ENCODE measurements at places on chromosomes 3 and 15.

DNA sequence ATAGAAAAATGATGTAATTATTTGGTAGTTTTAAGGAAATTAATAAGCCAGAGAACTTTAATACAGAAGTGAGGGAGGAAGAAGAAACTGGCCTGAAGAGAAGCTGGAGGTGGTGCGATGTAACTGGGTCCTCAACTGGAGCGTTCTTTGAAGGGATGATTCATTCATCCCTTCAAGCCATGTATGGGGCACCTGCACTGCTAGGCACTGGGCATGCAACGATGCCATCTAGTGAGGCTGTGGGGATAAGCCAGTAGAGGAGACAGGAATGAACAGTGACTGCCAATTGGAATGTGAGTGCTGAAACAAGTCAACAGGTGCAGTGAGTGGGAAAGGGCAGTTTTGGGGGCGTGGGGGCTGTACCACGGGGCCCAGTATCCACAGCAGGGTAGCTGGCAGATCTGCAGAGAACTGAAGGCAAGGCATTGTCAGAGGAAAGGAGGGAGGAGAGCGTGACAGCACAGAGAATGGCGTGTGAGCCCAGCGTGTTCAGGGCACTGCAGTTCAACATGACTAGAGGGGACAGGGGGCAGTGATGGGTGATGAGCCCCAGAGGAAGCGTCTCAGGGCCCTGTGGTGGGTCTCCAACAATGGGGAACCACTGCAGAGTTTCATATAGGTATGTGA is 3.8 kb upstream of the KIF23 start:
- DNase-seq = peak; percentile 40

GRCh38 chr3:13535905-13536304 is 13.0 kb upstream of the FBLN2 start:
- no peak for DNase-seq

DNA sequence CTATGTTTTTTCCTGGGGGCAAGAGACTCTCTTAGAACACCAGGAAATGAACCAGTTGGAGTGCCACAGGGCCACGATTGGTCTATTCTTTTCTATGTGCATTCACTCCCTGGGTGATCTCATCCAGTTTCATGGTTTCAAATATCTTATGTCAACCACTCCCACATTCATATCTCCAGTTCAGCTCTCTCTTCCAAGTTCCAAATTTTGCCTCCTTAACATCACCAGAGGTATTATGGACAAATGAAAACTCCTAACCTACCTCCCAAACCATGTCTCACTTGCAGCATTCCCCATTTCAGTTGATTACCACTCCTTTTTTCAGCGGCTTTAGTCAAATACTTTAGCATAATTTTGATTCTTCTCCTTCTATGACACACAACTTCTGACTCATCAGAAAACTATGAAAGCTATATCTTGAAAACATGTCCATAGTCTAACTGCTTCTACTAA is 203.1 kb upstream of the SEMA6D start:
- no peak for DNase-seq

DNA sequence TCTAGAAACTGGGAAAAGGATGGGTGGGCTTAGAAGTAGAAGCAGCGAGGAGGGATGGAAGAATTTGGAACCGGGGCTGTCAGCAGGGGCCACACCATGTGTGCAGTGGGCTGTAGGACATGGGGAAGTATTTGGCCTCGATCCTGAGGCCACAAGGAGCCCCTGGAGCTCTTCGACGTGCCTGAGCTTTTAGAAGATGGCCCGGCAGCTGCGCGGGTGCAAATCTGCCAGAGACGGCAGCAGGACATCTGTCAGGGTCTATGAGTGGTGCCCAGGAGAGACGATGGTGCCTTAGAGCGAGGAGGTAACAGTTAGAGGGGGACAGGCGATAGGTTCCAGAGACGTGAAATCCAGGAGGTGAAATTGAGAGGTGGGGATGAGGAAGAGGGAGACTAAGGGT is 321.1 kb downstream of the UACA start:
- DNase-seq = no peak

DNA sequence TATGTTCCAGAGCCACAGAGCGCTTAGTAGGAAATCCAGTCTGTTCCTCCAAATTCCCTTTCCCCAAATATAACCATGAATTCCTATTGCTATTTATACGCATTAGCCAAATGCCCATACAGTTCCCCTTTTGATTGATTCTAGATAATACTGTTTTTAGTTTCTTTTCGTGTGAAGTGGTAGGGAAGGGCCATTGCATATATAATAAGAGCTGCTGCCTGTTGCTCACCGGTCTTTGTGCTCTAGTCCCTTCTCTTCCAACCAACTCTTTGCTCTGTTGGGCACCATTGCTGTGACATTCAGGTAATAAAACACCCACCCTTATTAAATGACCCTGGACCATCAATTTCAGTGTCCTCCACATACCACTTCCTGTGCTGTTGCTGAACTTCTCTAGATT is 379.9 kb upstream of the KCNMB2 start:
- DNase-seq = no peak

DNA sequence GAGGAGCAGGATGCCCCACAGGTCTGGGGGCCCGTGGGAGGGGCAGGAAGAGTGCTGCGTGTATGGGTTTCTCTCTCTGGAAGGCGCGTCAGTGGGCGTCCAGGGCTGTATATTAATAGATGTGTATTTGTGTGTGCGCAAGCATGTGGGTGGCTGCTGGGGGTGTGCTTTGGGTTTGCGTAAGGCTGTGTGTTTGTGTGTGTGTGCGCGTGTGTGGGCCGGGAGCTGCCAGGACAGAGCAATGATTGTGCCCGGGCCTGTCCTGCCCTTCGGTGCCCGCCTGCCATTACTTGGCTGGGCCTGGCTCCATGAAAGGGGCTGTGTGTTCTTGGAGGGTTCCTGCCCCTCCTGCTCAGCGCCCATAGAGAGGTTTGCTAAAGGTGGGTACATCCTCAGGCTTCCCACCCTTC is 16.3 kb downstream of the CSPG4 start:
- DNase-seq = no peak

DNA sequence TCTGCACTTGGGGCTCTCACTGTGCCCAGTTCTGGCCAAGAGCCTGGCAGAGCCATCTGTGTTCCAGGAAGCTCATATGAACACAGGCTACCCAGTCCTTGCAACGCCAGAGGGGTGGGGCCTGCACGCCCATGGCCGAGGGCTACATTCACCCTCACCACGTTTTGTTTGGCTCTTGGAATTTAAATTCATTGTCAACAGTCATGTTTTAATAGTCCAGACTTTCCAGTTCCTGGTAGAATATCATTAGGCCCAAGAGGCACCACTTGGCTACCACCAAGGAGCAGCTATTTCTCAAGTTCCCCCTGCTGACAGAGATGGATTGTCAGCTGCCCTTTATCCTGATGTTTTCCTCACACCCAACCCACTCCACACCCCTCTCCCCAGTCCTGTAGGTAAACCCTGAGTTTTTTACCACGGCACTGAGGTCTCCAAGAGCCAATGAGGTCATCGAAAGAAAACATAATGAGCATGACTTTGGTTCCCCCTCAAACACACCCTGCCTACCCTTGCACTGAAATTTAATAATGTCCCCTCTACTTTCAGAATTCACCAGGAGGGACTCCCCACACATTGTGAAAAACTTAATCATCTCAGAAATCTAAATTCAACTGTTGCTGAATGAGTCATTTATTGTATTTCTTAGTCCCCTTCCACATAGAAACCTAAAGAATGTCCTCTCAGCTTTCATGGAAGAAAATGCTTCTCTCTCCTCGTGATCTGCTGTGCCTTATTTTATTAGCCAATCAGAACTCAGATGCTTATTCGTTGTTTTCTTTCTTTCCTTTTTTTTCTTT is 125.1 kb downstream of the SHQ1 start:
- DNase-seq = no peak

DNA sequence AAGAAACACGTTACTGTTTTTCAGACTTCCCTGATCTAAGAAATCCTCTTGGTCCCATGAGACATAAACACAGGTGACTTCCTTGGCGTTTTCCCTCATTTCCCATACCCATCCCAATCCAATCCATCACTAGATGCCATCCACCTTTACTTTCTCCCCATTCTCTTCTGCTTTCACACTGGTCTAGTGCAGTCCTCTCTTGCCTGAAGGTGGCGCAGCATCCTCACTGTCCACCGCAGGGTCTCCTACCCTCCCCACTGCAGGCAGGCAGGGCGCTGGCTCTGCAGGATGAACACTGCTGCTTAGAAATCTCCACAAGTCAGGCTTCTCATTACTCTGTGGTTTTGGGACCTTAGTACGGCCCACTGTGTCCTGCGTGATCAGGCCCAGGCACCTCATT is 58.2 kb downstream of the RAB7A start:
- DNase-seq = no peak

GRCh38 chr15:67805008-67805665 is 20.2 kb upstream of the SKOR1 start:
- no peak for DNase-seq

- DNase-seq = no peak
Measured at GRCh38 chr3:190345878-190346277, 23.6 kb upstream of the CLDN1 start.

GRCh38 chr15:67296188-67296587 is 41.6 kb downstream of the IQCH start:
- DNase-seq = no peak

GRCh38 chr3:141285570-141285969 is 53.9 kb downstream of the PXYLP1 start:
- DNase-seq = no peak

GRCh38 chr3:53196575-53197407 is 35.8 kb downstream of the PRKCD start:
- no peak for DNase-seq
